ENCODE measurements at places on chromosomes 16 and 17. TPM values are rescaled to one million over a fixed set of nuclear protein-coding genes. Genes with fewer than 3 reads are reported as not detected.

The BIRC5 gene
- 23.5 TPM for polyA plus RNA-seq

The AP2B1 gene
- 135 TPM for polyA plus RNA-seq

The C1QTNF8 gene
- polyA plus RNA-seq: not detected

The SRCAP gene
- 5.6 TPM for polyA plus RNA-seq

GRCh38 chr16:14284930-14285512 is 213.9 kb downstream of the MRTFB start:
- no peak for DNase-seq

DNA sequence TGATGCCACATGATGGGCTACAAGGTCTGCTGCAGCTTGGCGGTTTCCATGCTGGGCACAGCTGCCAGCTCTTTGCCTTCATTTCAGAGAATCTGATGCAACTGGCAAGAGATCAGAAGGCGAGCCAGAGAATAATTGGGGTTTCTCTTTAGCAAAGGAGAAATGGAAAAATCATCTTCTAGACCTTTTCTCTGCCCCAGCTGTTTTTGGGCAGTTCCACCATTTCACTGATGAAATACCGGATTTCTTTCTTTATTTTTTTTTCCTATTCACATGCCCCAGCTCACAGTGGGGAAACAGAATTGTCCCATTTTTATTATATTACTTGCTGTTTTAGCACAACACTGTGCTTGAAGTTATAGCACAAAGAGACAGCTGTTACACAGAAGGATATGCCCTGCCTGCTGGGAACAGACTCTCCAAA is 439.3 kb upstream of the GOT2 start:
- DNase-seq: no peak

DNA sequence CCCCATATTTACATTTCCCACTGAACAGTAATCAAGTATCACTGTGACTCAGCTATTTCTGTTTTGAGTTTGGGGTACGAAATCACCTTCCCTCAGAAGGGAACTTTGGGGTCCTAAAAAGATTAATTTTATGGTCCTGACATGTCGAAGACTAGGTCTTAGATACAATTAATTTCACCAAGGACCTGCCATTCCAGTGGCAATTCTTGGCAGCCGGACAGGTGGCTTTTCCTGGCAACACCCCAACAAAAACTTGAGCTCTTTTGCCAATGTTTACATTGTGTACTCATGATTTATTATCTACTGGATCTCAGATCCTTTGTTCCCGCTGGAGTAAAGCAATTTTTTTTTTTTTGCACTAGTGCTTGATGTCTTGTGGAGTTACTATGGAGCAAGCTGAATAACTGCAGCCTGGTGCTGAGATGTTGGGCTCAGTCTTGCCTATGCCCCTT is 14.4 kb downstream of the SLFN5 start:
- DNase-seq: no peak

- DNase-seq: no peak
These were observed 14.5 kb downstream of the CCDC92B start for GRCh38 chr17:2734939-2735338.

GRCh38 chr16:29893553-29893952 is 5.8 kb downstream of the SEZ6L2 start:
- no peak for DNase-seq

DNA sequence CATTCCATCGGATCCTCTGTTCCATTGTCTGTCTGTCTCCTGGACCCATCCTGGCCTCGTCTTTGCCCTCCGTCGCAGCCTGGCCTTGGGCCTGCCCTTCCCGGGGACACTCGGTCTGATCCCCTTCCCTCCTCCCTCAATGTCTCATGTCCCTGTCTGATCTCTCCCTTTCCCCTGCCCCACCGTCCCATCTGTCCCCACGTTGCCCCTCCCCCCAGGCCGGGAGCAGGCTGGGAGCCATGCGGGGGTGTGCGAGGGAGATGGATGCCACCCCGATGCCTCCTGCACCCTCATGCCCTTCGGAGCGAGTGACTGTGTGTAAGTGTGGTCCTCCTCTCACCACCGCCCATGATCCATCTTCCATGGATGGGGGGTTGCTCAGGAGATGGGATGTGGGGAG is 5.3 kb upstream of the ATP2A1 start:
- DNase-seq: no peak

DNA sequence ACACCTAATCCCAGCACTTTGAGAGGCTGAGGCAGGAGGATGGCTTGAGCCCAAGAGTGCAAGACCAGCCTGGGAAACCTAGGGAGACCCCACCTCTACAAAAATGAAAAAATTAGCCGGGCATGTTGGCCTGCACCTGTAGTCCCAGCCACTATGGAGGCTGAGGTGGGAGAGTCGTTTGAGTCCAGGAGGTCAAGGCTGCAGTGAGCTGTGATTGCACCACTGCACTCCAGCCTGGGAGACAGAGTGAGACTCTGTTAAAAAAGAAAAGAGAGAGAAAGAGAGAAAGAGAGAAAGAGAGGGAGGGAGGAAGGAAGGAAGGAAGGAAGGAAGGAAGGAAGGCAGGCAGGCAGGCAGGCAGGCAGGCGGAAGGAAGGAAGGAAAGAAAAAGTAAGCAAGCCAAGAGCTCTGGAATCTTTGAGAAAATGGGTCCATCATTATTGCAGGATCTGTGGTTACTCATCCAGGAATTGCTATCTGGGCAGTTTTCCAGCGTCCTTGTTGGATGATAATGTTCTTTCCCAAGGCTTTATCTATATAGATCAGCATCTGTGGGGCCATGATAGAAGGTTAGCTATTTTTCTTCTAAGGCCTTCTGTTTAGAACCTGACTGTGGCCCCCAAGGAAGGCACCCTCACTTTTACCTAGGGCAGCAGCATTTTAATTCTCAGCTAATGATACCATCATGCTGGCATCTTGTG is 533.2 kb upstream of the CDH5 start:
- peak; percentile 53 for DNase-seq

DNA sequence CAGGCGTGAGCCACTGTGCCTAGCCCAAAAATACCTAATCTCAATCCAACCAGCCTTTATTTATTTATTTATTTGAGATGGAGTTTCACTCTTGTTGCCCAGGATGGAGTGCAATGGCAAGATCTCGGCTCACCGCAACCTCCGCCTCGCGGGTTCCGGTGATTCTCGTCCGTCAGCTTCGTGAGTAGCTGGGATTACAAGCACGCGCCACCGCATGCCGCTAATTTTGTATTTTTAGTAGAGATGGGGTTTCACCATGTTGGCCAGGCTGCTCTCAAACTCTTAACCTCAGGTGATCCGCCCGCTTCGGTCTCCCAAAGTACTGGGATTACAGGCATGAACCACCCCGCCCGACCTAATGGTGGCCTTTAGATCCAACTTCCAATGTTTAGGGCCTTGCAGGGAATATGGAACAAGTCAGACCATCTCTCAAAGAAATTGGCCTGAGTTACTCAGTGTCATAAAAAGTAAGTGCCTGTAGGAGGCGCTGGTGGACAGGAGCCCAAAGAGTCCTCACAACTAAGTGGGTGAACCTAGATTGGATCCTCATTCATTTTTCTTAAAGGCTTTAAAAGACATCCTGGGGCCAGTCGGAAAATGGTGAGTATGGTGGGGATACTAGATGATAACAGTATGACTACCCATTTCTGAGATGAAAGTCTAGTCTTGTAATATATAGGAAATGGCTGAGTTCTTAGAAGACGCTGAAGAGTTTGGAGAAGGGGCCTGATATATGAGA is 4.6 kb downstream of the ZSCAN10 start:
- DNase-seq: peak; percentile 59

DNA sequence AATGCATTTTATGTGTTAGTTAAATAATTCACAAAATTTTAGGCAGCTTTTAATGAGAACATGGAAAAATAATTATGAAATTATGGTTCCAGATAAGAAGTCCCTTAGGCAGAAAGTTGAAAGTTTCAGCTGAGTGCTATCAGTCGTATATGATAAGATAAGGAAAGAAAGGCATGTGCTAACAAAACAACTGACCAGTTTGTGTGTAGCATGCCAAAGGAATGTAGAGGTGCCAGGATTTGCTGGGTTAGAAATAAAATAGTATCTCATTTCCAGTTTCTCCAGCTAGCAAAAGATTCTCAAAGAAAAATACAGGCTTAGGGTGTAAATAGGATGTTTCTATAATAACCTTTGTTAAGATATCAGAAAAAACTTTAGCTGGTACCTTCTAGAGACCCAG is 1044.5 kb upstream of the CDH8 start:
- no peak for DNase-seq

- DNase-seq: no peak
These were observed 2.9 kb downstream of the KPNB1 start for GRCh38 chr17:47652570-47652969.
